ENCODE measurements at places on chromosomes 6 and 20.

- no peak for DNase-seq
These were observed 8.6 kb upstream of the SLC44A4 start for GRCh38 chr6:31887173-31888007.

- no peak for DNase-seq
These were observed 156.1 kb upstream of the LRFN2 start for GRCh38 chr6:40743226-40743625.

- DNase-seq: peak; percentile 80
These were observed 29.4 kb downstream of the NCOA5 start for GRCh38 chr20:46060301-46060881.

DNA sequence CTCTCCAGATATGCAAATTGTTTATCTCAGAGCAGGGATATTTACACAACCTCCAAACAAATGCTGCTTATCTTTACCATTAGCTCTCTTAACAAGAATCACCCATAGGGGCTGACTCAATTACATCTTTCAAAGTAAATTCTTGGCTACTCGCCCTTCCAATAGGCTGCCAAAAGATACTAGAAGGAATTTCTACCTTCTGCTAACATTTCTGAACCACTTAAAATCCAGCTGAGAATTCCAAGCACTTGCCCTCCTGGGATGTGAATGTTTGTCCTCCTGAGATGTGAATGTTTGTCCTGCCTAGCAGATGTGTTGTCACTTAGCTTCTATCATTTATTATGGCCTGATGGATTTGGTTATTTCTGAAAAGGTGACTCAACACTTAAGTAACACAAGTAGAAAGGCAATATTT, 388.0 kb downstream of the GJA1 start:
- no peak for DNase-seq

DNA sequence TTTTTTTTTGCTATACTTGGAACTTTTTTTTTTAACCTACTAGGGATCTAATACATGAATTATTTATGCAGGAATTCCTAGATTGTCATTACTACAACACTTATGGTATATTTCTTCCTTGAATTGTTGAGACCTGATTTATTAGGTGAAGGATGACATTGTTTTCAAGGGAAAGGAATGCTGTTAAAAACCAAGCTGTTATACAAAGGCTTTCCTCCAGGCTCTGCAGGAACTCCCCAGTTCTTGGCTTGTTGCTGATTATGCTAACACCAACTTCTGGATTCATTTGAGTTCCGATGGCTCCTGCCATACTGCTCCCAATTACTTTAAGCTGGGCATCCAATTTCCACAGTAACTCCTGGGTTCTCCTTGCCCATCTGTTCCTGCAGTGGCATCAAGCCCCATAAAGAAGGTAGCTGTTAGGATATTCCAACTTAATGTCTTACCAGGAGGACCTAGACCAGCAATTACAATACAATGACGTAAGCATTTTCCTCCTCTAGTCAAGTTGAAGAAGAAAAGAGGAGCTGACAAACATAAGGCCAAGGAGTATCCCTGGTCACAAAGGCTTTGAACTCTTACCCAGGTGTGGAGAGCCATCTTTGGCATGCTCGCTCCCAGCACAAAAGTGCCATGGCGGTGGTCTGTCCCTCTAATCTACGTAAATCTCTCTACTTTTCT, 215.9 kb upstream of the AGPAT4 start:
- DNase-seq: no peak

- no peak for DNase-seq
These were observed 250.5 kb upstream of the AFDN start for GRCh38 chr6:167576050-167576741.

GRCh38 chr6:165571721-165572132, 91.3 kb downstream of the PDE10A start:
- no peak for DNase-seq

GRCh38 chr6:137020776-137021175, 24.0 kb downstream of the IL20RA start:
- DNase-seq: no peak
